OCI-M1 (cell line): ENCODE measurements at places on chromosomes 6 and 20.

- DNase-seq, result peak; percentile 58
Measured at GRCh38 chr6:70668499-70668812, 773 bp downstream of the SMAP1 start.

- DNase-seq, result no peak
Measured at GRCh38 chr6:11368264-11368663, 135.8 kb upstream of the NEDD9 start.

- no peak for DNase-seq
Measured at GRCh38 chr6:39794231-39794630, 2.1 kb downstream of the DAAM2 start.

- peak; percentile 68 for DNase-seq
Measured at GRCh38 chr6:129567374-129567773, 142.6 kb downstream of the ARHGAP18 start.

GRCh38 chr6:101539510-101540245, 146.2 kb downstream of the GRIK2 start:
- no peak for DNase-seq

DNA sequence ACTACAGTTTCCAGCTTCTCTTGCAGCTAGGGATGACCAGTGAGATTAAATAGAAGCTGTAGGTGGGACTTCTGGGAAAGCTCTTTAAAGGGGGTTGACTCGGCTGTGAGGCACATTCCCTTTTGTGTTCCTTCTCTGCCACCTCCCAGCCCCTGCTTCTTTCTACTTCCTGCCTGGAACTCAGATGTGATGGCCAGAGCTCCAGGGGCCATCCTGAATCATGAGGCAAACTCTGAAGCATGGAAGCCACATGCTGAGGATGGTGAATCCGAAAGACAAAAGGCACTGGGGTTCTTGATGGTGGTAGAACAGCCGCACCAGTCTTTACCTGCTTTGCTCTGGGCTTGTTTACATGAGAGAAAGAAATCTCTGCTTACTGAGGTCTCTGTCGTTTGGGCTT, 9.1 kb downstream of the CEBPB start:
- DNase-seq, result no peak

- DNase-seq, result peak; percentile 73
Measured at GRCh38 chr6:62039605-62040004, 246.4 kb downstream of the KHDRBS2 start.

- DNase-seq, result no peak
Measured at GRCh38 chr6:81373414-81373813, 379.1 kb downstream of the TENT5A start.

DNA sequence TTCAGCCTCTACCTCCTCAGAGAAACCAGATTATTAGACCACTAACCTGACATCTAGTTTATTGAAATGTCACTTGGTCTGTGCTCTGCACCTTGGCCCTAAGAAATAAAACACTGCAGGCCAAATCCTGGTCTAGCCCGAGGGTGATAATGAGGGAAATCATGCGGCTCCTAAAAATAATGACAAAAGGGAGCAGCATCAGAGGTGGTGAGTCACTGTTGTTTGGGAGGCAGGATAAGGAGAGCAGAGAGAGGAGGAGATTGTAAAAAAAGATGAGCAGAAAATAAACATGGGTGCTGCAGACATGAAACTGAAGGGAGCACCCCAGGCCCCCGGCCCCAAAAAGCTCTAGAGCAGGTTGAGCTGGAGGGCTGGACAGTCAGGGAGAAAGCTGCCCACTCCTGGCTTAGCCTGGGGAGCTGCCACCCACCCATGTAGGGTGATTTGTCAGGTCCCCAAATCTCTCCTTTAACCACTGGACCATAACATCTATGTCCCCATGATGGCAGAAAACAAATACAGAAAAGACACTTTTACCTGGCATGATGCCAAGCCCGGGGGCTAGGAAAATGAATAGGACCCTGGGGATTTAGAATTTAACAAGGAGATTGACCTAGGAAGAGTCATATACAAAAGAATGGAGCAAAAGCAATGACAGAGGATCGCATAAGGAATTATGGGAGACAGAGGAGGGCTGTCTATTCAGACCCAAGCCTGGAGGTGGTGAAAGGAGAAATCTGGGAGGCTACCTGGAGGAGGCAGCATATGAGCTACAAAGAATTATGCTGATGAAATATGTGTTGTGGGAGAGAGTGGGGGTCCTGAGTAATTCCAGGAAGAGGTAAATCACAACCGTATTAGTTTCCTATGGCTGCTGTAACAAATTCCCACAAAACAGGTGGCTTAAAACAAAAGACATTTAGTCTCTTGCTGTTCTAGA, 103.7 kb downstream of the SNAP25 start:
- DNase-seq, result no peak

DNA sequence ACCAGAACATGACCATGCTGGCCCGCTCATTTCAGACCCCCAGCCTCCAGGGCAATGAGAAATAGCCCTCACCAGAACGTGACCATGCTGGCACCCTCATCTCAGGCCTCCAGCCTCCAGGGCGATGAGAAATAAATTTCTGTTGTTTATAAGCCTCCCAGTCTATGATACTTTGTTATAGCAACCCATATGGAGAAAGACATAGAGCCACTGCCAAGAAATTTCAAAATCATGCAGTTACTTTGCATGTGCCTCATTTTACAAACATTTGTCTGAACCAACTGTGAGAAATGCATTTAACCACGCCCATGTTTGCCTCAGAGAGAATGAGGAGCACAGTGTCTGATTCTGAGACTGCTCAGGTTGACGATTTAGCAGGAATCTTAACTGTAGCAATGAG, 15.5 kb downstream of the CYP39A1 start:
- no peak for DNase-seq

- no peak for DNase-seq
Measured at GRCh38 chr20:55009066-55009465, 533.7 kb downstream of the DOK5 start.

DNA sequence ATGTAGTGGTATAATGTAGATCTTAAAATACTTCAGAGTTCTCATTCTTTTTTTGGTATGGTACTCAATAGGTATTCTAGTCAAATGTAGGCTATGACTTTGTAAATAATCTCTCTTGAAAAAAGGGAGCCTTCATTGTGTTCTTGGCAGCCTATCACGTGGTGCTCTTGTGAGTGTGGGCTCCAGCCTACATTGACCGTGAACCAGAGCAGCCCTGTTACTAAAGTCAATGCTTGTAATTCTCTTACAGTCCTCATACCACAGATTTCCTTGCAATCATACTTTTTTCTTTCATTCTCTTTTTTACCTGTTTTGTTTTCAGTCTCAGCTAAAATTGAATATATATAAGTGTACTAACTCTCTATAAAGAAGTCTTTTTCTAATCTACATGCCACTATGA, 31.1 kb downstream of the ARID1B start:
- DNase-seq, result peak; percentile 56

- DNase-seq, result no peak
Measured at GRCh38 chr6:41153992-41154625, at the start of gene TREML1. TREML1 (minus strand) TSS chr6:41154347; CDS start chr6:41154288, 59 bp downstream.

- DNase-seq, result no peak
Measured at GRCh38 chr6:11315743-11316437, 83.4 kb upstream of the NEDD9 start.

DNA sequence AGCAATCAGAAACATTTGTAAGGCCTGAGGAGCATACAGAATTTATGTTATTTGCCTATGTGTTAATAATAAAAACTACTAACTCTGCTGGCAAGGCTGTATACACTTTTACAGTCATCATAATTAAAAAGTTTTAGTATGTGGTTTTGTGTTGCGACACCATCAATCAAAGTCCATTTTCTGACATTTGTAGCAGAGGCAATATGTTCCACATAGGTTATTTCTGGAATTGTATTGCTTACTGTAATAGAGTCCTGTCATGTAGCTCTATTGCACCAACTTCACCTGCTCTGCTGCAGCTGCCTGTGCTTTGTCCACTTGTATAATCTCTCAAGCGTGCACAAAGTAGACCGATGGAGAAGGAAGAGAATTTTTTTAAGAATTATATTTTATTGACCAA, 501.8 kb downstream of the HACE1 start:
- DNase-seq, result no peak

DNA sequence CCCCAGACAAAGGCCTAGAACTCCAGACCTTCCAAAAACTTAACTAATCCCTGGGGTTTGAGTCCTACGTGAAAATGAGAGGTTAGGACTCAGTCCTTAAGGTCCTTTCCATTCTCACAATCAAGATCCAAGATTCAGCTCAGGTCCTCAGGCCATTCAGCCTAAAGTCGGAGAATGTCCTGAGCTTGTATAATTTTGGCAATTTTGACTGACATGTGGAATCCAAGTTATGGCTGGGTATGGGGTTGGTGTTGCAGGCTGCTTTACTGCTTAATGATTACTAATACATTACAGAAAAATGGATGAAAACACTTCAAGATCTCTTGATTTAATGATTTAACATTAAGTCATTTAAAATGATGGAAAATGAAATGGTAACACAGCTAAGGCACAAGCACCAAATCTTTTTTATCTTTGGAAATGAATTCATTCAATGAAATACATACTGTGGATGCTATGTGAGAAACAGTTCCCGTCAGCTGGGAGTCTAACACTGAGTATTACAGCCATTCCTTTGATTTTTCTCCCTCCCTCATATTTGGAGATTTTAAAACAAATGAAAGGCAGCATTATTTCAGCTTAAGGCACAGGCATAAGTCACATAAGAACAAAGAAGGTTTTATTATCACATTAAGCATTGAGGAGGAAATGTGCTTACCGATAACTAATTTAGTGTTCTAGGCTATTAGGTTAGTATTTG, 1.3 kb downstream of the ARHGAP18 start:
- DNase-seq, result no peak

GRCh38 chr6:35691027-35691824, 2.5 kb upstream of the FKBP5 start:
- DNase-seq, result no peak

GRCh38 chr6:152401978-152402377, 235.2 kb downstream of the SYNE1 start:
- DNase-seq, result no peak

DNA sequence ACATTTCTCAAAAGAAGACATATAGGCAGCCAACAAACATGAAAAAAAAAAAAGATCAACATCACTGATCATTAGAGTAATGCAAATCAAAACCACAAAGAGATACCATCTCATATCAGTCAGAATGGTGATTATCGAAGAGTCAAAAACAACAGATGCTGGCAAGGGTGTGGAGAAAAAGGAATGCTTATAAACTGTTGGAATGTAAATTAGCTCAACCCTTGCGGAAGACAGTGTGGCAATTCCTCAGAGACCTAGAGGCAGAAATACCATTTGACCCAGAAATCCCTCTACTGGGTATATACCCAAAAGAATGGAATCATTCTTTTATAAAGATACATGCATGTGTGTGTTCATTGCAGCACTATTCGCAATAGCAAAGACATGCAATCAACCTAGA, 303.8 kb upstream of the THEMIS start:
- DNase-seq, result no peak
